ENCODE measurements at places on chromosomes 1 and 21.

DNA sequence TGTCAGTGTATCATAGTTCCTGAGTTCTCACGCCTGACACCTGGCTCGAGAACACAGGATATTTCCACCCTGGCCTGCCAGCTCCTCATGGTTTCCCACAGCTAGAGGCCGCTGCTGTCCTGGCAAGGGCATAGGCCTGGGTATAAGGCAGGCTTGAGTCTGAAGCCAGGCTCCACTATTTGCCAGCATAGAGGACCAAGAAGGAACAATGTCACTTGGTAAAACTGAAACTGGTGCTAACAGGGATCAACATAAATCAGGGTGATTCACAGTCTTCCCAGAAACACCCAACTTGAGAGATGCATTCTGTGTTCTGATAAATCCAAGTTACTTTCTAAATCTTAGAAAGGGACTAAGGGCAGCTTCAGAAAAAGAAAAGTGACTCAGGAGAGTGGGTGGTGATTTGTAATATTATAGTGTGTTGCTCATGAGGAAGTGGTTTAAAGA is 6.9 kb upstream of the S100A2 start:
- peak; percentile 79 for DNase-seq

GRCh38 chr1:66732407-66733166 is 19.7 kb upstream of the DYNLT5 start:
- DNase-seq, result no peak

DNA sequence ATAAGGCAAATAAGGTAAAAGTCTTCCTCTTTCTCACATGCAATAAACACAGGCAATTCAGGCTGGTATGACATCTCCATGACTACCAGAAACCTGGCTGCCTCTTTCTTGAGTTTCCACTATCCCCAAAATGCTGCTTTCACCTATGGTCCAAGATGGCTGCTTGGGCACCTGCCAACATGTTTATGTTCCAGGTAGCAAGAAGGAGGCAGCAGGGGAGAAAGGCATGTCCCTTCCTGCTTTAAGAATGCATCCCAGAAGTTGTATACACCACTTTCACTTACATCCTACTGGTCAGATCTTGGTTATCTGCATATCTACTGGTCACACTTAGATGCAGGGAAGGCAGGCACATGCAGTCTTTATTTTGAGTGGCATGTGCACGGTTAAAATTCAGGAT is 19.4 kb upstream of the ACOT11 start:
- DNase-seq, result no peak

GRCh38 chr1:200294241-200294640 is 115.6 kb downstream of the ZNF281 start:
- no peak for DNase-seq

- no peak for DNase-seq
These were observed 92.3 kb upstream of the UBE2U start for GRCh38 chr1:64110924-64111777.

GRCh38 chr1:25729790-25730644 is 70.0 kb upstream of the SELENON start:
- DNase-seq, result no peak

- DNase-seq, result no peak
These were observed 2.4 kb downstream of the BTG2 start for GRCh38 chr1:203307641-203308126.

DNA sequence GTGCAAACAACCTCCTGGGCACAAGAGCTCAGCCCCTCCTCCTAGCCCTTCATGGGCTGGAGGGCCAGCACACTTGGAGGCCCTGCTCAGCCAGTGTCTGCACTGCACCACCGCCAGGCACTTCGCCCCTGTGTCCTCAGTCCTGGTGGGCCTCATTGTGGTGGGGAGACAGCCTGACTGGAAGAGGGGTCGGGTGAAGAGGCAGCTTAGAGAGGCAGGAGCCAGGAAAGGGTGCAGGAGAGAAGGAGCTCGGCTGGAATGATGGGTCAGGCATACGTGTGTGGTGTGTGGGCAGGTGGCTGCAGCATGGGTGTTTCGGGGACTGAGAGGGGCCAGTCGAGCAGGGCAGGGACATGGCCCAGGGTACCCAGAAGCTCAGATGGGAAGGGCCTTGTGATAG is 4.1 kb downstream of the WNT3A start:
- no peak for DNase-seq

DNA sequence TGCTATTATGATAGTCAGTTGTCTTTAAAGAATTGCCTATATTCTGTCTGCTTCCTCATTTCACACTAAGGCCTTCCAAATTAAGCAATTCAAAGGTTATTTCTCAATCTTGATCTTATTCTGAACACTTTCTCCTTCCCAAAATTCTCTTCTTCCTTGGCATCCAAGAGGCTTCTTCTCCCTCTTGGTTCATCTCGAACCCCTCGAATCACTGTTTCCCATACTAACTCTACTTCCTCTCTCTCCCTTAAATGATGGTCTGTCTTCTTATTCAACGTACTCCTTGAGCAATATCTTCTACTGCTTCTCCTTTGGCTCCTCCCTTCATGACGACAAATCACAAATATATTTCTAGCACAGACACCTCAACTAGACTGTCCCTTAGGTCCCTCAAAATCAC is 4.5 kb downstream of the COPA start:
- no peak for DNase-seq

- no peak for DNase-seq
These were observed 178.1 kb upstream of the NFIA start for GRCh38 chr1:60904099-60904851.

DNA sequence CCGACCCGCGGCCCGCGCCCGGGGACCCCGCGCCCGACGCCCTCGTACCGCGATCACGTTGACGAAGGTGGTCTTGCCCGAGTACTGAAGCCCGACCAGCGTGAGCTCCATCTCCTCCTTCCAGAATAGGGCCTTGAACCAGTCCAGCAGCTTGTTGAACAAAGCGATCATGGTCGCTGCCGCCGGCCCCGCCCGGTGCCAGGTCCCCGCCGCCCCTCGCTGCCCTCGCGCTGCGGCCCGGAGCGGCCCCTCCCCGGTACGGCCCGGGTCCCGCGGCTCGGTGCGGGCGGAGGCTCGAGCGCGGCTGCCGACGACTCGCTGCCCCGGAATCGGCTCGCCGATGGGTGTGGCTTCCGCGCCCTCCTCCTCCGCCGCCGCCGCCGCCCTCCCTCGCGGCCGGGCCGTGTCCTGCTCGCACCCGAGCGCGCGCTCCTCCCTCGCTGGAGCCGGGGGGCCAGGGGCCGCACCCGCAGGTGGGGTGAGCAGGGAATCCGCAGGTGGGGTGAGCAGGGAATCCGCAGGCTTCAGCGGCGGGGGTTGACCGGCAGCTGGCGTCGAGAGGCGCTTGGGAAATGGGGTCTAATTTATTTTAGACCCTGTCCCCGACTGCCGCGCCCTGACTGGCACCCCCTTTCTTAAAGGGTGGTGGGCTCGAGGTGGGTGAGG is at the start of gene ARL8A:
Gene ARL8A (minus strand): TSS at position 336 of the 666 bp plus-strand sequence. CDS start 165 bp downstream, at position 171.
- DNase-seq, result peak; percentile 79

DNA sequence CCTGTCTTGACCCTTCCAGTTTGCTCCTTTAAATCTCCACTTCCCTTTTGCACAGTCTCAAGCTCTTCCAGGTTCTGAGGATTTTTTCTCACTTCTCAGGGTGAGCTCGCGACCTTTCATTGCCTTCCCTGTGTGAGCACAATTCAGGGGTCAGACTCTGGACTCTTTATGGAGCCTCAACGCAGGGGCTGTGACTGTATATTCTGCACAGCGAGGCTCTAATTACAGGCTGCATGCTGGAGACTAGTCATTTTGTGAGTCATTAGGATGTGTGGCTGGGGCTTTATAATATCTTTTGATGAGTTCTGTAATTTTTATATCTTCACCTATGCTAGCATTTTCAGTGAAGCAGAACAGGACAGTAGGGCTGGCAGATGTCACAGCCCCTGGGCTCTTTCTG is 270.7 kb downstream of the KAZN start:
- DNase-seq, result no peak

DNA sequence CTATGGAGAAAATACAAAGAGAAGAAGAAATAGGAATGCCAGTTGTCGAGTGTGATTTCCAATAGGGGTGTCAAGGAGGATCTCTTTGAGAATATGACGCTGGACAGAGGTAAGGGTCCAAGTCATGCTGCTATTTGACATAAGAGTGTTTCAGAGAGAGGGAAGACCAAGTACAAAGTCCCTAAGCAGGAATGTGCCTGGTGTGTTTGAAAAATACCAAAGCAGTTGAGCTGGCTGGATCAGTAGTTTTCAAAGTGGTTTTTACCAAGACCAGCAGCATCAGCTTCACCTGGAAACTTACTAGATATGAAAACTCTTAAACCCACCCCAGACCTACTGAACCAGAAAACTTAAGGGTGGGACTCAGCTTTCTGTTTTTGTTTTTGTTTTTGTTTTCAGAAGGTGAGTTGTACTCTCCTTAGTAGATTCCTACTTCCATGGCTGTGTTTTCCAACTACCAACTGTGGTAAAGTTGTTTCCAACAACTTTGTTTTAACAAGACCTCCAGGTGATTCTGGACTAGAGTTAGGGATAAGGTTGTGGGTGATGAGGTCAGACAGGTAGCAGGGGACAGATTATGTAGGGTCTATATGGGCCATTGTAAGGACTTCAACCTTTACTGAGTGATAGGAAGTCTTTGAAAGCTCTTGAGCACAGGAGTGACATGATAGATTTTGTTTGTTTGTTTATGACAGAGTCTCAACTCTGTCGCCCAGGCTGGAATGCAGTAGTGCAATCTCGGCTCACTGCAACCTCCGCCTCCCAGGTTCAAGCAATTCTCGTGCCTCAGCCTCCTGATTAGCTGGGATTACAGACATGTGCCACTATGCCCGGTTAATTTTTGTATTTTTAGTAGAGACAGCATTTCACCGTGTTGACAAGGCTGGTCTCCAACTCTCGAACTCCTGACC is 7.3 kb upstream of the GJA9 start:
- DNase-seq, result no peak

DNA sequence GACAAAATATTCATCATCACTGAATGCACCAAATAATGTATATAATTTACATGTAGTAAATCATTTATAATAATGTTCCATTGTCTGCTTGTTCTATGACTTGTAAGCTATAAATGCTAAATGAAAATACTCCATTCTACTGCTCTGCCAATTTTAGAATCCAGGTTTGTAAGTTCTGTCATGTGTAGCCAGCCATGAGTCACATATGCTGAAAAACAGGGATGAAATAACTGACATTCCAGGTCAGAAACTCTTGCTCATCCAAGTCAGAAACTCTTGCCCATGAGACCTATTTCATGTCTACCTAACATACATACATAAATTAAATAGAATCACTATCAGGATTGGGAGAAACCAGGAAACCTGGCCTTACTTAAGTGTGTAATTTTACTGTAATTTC is 95.6 kb downstream of the ASH1L start:
- no peak for DNase-seq

DNA sequence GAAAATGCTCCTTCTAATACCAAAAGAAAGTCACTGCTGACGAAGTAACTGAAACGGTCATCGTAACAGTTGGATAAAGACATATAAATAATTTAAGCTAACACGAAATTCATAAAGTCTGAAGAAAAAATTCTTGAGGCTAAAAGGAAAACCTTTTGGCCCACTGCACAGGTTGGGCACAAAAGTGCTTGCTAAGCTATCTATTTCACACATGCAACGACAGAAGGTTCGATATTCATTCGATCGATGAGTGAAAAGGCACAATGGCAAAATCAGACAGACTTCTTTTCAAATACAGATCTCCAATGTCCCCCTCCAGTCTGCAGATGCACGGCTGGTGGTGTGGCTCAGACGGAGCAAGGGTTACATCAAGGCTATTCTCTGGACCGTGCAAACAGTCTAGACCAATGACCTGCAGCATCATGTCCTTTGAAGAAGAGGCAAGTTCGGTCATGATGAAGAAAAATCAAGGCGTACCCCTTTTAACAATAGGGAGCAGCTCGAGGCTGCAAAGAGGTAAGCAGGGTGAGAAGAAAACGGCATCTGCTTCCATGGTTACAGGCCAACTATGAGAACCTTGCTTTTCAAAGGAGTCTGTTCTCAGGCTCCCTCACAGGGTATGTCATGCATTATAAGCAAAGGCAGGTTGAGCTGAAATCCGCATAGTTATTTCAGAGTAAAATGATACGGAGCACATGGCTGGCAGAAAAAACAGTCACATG is 579.6 kb downstream of the USP25 start:
- DNase-seq, result no peak

DNA sequence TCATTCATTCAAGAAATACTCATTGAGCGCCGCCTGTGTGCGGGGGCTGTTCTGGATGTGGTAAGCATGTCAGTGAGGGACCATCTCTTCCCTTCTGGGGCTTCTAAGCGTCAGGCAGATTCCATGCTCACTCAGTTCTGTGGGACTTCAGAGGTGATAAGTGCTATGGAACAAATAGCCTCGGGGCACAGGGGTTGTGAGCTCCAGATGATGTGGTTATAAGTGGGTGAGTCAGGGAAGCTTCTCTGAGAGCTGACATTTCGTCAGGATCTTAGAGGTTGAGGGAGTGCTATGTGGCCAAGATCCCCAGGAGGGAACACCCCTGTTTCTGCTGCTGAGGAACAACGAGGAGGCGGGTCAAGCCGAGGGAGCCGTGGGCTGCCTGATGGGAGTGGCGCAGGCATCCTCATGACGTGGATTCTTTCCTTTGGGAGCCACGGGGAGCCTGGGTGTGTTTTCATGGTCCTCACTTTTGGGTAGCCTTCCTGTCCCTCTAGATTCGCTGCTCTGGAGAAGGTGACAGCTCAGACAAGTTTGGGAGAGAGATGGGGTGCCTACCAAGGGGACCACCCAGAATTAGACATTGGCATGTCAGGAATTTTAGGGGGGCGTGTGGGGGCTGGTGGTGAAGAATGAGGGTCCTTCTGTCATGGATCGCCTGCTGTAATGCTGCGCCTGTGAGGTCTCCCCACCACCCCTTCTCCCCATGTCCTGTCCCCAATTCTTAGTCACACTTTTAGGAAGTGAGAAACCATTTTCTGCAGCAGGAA is 38.5 kb downstream of the HUNK start:
- DNase-seq, result no peak

GRCh38 chr1:214208460-214208859 is 72.5 kb upstream of the SMYD2 start:
- DNase-seq, result no peak

GRCh38 chr1:62462370-62462769 is 25.5 kb downstream of the USP1 start:
- DNase-seq, result no peak

DNA sequence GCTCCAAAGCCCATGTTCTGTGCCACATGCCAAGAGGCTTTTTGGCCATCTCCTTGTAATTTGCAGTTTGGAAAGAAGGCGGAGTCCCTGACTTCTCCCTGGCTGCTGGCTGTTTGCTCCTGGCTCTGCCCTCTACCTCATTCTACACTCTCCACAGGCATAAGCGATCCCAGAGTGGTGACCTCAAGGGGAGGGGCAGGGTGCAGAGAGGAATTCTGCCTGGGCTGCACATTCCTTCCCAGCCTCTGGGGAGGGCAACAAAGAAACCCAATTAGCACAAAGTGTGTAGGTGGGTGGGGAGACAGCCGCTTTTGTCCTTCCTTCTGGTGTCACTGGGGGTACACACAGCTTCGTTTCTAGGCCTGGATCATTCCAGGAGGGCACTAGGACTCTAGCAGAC is 95.3 kb downstream of the HIVEP3 start:
- no peak for DNase-seq

- DNase-seq, result no peak
These were observed 24.7 kb downstream of the NADK start for GRCh38 chr1:1753607-1754005.

- no peak for DNase-seq
These were observed 52.7 kb downstream of the TEX35 start for GRCh38 chr1:178565586-178565985.

GRCh38 chr21:35416866-35417489 is 367.9 kb upstream of the RUNX1 start:
- DNase-seq, result no peak

- DNase-seq, result no peak
These were observed 53.0 kb downstream of the RGS2 start for GRCh38 chr1:192861860-192862259.

GRCh38 chr21:15063814-15064575 is 805 bp downstream of the NRIP1 start:
- peak; percentile 37 for DNase-seq
